Cortex of kidney (tissue), 1 donor: ENCODE measurements at places on chromosomes 5 and 9.

DNA sequence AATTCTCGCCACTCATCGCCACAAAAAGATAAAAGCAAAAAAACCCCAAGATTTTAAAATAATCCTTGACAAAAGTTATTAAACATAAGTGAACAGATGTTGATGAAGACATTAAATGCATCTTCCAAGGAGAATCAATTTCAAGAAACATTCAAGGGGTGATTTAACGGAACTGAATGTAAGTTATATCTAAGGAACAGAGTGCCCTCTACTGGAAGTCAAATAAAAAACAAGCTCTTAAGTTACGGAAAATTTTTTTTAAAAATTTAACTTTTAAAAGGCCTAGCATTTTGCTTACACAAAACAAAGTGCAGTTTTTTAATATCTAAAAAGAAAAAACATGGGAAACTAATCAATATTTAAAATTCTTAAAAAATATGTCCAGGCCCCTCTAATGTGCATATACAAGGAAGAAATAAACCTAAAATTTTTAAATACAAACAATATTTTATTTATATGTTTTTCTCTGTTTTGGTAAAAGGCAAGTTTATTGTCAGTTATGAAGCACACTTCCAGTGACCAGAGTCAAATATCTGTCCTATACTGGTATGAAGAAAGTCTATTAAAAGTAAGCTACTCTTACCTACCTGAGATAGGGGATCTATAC lies 28.0 kb downstream of the TEX10 start:
- no peak for DNase-seq

DNA sequence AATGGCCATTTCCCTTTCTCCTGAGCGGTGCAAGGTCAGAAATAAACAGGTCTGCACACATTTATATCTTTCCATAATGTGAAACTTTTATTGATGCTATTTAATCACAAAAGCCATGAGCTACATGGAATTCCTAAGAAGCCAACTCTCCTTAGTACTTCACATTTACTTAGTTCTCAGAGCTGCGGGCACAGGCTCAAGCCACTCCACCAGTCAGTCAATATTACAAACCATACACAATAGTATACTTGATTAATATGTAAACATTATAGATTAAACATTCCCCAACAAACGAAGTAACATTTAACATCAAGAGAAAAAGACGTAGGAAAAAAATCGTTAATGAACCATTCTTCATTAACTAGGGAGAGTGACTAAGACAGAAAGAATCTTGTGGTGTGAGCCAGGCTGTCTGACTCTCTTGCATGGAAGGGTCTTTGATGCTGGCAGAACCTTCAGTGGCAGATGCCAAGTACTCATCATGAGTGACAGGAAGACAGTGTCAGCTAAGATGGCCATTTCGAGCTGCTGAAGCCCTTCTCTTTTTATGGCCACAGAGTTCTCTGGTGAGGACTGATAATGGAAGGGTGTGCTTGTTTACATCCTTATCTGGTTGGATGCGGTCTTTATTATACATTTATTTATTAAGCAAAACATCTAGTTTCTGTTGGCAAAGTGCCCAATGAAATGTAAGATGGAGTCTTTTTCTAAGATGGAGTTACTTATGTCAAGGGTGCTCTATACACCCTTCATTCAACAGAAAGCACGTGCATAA lies 115.5 kb upstream of the TUT7 start:
- DNase-seq, result no peak

DNA sequence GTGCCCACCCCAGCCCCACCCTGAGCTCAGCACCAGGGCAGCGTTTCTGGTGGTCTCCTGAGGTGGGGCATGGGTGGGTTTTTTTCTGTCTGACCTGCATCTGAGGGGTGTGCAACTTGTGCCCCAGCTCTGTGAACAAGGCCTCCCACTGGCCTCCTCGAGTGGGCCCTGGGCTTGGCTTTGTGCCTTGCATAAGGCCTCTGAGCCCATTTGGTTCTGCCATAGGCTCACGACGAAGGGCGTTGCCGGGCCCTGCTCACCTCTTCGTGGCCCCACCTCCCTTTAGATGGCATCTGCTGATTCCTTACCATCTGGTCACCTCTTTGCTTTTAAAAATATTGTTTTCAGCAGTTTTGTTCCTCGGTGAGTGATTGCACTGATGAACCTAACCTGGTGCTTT lies 127.1 kb upstream of the COL5A1 start:
- DNase-seq, result no peak

DNA sequence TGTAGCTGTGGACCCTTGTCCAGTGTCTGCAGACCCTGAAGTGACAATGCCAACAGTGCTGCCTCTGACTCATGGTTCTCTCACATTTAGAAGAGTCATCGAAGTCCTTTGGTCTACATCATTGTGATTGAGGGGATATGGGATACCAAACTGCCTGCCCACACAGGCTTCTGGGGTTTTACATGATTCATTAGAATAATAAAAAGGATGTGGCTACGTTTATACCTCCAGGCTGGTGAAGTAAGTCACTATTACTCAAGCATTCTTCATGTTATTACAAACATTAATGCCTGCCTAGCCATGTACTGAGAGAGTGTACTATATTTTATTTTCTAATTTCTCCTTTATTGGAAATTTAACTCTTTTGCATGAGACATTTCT lies 365.7 kb downstream of the SPATA31D1 start:
- DNase-seq, result no peak

DNA sequence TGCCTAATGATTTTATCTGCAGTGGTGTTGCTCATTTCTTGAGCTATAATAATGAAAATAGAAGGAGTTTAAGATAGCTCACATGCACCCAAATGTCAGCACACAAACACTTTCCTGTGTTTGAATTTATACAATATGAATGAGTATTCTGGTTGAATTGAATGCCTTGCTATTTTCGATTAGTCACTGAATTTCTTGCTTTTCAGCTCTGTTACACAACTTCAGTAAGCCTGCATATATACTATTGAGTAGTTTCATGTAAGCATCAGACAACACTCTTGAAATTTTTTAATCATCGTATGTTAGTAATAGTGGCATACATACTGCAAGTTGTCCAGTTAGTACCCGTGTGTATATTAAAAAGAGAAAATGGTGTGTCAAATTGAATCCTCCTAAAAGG lies 281.5 kb upstream of the GRIA1 start:
- DNase-seq, result no peak

DNA sequence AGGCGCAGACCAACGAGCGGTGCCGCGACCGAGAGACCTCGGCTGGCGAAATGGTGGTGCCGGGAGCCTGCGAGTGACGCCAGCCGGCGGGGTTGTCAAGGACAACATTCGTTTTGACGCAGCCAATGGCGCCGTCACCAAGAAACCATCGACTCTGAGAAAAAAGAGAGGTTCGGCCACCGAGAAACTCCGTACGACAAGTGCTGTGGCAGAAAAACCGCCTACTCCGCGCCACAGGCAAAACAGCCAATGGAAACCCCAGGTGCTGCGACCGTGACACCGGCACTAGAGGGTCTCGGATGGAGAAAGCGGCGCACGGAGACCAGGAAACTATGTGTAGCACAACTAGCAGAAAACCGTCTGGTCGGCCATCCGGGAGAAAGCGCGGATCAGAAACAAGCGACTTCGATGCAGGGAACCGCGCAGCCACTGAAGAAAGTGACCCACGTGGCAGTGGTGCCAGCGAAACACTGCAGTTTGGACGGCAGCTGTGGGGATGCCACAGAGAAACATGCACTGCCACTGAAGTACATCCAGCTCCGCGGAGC lies 88.8 kb downstream of the ANXA2R start:
- no peak for DNase-seq

DNA sequence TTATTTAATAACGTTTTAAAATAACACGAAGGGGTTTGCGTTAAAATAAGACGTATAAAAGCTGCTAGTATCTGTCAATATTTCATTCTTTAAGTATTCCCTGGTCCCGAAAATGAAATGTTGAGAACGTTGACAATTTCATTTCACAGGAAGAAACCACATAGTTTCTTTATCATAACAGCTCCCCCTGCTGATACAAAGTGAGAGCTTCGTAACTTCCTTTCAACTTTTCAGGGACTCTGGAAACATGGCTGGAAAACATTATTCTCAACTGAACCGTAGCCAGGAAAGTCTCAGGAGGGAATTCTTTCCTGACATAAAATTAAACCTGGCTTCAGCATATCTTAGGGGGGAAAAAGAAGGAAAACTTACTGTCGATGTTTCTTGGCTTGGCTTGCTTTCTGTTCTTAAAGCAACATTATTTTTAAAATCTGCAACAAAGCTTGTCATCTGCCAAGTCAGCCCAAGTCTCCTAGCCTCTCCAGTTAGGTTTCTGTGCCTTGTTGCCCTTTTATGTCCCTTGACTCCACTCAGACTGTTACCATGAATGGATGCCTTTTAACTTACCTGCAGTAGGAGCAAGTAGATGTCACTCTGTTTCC lies 122.9 kb upstream of the DAB2 start:
- DNase-seq, result no peak

DNA sequence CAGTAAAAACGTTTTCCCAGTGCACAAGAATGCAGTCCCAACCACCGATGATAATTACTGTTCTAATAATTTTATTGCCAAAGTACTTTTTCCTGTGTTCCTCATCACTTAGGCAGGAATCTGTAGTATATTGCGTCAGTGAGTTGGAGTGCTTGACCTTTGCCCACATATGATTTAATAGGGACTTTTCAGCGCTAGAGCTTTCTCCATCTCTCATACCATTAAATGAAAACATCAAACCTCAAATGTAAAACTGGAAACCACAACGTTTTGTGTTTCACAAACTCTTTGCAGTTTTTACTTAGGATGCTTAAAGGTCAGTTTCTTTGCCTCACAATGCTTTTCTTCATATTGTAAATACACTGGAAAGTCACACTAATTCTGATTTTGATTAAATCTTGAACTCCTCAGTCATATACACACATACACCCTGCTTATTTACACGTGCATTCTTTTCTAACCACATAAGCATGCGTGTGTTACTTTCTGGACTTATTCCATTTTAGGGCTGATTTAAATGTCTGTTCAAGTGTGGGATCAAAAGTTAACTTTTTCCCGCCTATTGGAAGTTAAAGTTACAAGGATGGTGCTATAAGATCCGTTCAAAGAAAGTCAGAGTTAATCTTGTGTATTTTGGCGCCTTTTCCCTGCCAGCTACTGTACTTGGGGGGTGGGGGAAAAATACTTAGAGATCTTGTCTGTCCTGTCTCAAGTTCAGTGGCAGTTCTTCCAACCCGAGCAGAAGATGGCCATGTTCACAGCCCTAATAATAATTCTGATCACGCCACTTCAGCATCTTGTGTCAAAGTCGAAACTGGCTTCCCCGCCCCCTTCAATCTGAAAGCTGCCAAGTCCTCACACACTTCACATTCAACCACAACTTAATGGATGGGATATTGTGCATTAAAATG lies 6.6 kb upstream of the NFIB start:
- no peak for DNase-seq

DNA sequence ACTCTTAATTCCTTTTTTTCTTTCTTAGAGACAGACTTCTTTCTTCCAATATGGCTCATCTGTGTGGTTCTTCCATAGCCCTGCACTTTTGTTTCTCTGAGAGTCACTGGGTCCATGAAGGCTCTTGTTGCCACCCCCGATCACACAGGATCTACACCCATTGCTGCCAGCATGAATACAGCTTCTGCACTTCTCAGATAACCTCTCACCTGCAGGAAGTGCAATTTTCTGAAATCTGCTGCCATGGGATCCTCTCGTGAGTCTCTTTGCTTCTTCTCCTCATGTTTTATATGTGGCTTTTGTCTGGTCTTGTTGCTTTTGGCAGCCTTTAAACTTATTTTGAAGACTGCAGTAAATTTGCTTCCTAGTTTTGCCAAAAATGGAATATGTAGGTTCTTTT lies 171.2 kb downstream of the TMEM167A start:
- no peak for DNase-seq
